NCI-H774 (cell line): ENCODE measurements at places on chromosomes 11 and 22.
A peak's percentile ranks its signal among the peaks of the same experiment; 100 is the strongest.

DNA sequence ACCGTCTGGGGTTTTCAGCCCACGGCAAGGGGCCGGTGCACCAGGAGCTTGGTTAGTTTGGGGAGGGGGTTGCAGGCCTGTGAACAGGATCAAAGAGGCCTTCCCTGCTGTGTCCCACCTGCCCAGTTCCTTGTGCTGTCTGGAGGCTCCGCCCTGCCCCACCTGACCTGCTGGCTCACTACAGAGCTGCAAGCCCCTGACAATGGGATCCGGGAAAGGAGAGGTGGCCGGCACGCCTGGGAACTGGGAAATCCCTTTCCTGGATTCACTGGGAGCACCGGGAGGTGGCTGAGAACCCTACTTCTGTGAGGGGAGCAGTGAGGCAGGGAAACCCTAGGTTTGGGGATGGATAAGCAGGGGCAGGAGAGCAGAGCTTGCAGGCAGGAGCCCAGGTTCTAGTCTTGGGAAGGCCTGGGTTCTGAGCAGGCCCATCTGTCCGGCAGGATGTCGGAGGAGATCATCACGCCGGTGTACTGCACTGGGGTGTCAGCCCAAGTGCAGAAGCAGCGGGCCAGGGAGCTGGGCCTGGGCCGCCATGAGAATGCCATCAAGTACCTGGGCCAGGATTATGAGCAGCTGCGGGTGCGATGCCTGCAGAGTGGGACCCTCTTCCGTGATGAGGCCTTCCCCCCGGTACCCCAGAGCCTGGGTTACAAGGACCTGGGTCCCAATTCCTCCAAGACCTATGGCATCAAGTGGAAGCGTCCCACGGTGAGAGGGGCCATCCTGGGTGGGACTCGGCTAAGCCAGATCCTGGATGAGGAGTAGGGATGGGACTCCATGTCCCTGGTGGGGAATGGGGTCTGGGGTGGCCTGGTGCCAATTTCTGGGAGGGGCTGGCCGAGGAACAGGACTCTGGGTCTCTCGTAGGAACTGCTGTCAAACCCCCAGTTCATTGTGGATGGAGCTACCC lies 786 bp downstream of the CAPN1 start:
- DNase-seq: peak; percentile 12

- DNase-seq: no peak
Measured at GRCh38 chr11:30453705-30454104, 130.8 kb downstream of the ARL14EP start.

GRCh38 chr11:78299000-78299710 lies 110.4 kb downstream of the USP35 start:
- no peak for DNase-seq

DNA sequence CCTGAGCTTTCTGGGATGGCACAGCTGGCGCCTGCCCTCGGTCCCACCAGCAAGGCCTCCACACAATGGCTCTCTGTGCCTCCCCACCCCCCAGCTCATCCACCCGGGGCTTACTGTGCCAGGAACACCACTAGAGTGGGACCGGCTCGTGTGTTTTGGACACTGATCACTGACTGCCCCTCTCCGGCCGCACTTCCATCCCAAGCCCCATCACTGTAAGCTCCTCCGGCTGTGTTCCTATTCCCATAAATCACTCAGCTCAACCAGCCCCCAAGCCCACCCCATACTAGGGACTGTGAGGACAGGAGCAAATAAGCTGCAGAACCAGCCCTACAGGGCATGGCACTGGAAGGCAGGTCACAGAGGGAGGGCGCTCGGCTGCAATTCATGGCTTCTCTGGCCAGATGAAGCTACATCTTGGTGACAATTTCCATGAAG lies 7.3 kb downstream of the APBB1 start:
- DNase-seq: no peak

DNA sequence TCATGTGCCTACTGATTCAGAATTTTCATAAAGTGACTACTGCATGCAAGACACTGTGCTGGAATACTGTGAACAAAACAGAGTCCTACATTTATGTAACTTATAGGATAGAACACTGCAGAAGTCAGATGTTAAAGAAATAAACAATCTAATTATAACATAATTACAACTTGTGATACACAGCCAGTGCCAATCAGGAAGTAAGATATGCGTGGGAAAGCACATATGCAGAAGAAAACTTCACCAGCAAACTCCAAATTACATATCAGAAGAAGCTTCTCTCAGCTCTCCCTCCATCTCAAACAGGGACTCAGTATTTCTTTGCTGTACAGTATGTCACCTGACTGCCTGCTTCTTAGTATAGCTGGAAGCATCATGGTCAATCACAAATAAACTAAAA lies 37.4 kb downstream of the PAK1 start:
- no peak for DNase-seq

DNA sequence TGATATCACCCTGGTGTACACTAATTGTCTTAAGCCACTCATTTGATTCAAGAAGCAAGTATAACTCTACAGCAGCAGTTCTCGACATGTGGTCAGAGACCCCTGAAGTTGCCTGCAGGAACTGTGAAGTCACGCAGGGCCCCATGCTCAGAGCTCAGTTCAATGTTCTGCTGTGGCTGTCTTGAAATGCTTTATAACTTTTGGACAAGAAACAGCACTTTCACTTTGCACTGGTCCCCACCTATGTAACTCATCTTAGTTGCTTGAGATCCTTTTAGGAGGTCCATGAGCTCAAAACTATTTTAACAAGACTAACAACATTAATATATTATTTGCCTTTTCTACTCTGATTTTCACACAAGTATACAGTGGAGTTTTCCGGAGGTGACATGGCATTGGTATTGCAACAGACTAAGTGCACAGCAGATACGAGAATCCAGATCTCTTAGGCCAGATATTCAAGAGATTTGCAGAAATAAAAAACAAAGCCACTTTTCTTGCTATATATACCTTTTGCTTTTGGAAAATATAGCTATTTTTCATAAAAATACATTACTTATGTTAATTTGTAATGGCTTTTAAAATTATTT lies 64.8 kb downstream of the PRR5L start:
- DNase-seq: no peak

- DNase-seq: no peak
Measured at GRCh38 chr22:31566484-31566883, 70.1 kb downstream of the SFI1 start.

DNA sequence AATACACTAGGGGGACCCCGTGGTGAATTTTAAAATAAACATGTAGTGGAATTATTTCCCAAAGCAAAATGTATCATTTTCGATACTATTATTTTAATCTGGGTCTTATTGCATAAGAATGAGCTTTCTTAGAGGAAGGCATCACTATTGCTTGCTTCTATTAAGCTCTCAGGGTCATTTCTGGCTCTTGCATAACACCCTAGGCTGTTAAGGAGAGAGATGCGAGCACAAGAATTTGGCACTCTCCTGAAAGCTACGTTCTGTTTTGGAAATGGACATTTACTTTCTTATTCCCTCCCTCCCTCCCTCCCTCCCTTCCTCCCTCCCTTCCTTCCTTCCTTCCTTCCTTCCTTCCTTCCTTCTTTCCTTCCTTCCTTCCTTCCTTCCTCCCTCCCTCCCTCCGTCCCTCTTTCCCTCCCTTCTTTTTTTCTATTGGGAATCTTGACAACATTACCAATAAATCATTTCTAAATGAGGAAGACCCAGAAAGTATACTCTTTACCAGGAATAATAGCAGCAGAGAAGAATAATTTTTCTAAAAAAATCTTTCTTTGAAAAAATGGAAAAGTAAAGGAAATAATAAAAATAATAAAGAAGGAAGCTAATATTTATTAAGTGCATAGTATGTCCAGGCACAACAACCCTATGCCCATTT lies 83.6 kb upstream of the BDNF start:
- no peak for DNase-seq

DNA sequence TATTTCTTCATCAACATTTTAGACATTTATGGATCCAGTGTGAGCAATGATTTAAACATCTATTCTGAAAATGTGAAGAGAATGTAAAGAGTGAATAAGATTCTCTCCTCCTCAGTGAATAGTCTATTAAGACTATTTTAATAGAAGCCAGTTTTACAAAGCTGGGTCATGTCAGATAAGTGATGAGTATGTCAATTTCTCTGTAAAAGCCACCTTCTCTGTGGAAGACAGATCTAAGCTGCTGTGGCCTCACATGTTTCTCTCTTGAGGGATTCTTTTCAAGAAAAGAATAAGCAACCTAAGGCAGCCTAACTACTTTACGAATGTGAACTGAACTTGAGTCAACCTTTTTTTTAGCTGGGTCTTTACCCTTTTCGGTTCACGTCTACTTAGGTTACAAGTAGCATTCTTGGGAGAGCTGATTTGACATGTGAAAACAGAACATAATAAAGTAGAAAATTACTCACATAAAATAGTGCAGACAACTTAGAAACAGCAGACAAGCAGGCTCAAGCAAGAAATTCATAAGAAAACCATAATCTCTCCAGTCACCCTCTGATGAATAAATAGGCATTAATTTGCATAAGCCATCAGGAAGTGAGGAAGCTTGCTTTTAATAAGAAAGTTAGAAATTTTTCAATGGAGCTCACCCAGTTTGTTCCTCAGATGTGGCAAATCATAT lies 9.9 kb downstream of the CTSC start:
- DNase-seq: no peak

GRCh38 chr22:42387631-42388030 lies 44.6 kb downstream of the NFAM1 start:
- no peak for DNase-seq

GRCh38 chr11:12100841-12101242 lies 9.5 kb upstream of the MICAL2 start:
- no peak for DNase-seq
